ENCODE measurements at places on chromosomes 3 and 15. TPM values are rescaled to one million over a fixed set of nuclear protein-coding genes. Genes with fewer than 3 reads are reported as not detected.

The TEX55 gene
- not detected for total RNA-seq

DNA sequence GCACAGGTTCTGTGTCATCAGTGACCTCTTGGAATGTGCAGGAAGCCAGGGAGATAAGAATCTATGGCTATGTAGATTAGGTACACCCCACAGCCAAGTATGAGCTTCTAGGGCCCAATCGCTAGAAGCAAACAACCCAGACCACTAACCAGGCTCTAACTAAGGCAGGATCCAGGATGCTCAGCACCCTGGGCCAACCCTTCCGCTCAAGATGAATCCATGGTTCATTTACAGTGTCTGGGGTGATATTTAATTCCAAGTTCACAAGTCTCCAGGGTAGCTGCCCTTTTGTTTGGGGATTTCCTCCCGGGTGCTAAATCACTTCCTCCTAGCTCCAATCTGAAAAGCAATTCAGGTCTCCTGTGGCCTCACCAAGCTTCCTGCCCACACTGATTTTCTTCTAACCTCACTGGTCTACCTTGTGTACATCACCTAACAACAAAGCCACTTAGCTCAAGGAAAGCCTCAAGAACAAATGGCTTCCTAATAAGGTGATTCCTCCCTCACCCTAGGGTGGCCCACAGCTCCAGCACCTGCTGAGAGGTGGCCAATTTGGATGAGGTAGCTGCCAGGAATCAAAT is 2.4 kb downstream of the EHD4 start:
- H3K4me1 ChIP-seq = peaks cover 49% of the 10 kb centered on the region
- no peaks in the 10 kb centered on the region for H3K36me3 ChIP-seq
- H3K4me3 ChIP-seq = no peak overlapping the region
- no peak for DNase-seq

The GPR15 gene
- not detected for total RNA-seq

DNA sequence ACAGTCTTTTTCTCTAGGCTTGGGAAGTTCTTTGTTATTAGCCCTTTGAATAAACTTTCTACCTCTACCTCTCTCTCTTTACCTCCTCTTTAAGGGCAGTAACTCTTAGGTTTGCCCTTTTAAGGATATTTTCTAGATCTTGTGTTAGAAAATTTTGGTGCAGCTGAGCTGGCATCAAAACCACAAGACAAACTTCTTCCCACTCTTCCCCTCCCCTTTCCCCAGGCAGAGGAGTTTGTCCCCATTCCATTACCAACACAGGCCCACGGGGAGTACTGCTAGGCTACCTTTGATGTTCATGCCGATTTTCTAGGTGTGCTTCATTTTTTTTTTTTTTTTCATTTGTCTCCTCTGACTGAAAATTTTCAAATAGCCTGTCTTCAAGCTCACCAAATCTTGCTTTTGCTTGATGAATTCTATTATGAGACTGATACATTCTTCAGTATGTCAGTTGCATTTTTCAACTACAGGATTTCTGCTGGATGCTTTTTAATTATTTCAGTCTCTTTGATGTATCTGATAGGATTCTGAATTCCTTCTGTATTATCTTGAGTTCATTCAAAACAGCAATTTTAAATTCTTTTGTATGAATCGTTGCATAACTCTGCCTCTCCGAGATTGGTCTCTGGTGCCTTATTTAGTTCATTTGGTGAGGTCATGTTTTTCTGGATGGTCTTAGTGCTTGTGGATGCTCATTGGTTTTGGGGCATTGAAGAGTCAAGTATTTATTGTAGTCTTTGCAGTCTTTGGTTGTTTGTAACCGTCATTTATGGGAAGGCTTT is 112.0 kb downstream of the UBE2E2 start:
- H3K36me3 ChIP-seq = no peaks in the 10 kb centered on the region
- DNase-seq = no peak
- H3K4me1 ChIP-seq = no peaks in the 10 kb centered on the region
- no peaks in the 10 kb centered on the region for H3K27me3 ChIP-seq
- H3K27ac ChIP-seq = no peak overlapping the region
- no peak overlapping the region for H3K4me3 ChIP-seq

Data from body of pancreas (tissue), 4 donors.